ENCODE measurements at places on chromosomes 3 and 15.

GRCh38 chr3:132573797-132574211 lies 23.3 kb upstream of the ACKR4 start:
- no peak for DNase-seq

DNA sequence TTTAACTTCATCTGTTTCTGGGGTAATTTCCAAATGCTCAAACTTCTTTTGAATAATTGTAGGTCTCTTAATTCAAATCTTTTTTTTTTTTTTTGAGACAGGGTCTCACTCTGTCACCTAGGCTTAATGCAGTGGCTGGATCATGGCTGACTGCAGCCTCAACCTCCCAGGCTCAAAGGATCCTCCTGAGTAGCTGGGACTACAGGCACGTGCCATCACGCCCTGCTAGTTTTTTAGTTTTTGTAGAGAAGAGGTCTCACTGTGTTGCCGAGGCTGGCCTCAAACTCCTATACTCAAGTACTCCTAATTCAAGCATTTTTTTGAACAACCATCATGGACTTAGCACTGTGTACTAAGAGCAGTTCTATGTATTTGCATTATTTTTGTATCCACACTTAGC lies 3.8 kb upstream of the SIAH2 start:
- DNase-seq = no peak

- DNase-seq = no peak
Observed at GRCh38 chr15:25469377-25469776, 30.6 kb upstream of the UBE3A start.

- DNase-seq = no peak
Observed at GRCh38 chr3:106296062-106296461, 427.2 kb upstream of the CBLB start.

DNA sequence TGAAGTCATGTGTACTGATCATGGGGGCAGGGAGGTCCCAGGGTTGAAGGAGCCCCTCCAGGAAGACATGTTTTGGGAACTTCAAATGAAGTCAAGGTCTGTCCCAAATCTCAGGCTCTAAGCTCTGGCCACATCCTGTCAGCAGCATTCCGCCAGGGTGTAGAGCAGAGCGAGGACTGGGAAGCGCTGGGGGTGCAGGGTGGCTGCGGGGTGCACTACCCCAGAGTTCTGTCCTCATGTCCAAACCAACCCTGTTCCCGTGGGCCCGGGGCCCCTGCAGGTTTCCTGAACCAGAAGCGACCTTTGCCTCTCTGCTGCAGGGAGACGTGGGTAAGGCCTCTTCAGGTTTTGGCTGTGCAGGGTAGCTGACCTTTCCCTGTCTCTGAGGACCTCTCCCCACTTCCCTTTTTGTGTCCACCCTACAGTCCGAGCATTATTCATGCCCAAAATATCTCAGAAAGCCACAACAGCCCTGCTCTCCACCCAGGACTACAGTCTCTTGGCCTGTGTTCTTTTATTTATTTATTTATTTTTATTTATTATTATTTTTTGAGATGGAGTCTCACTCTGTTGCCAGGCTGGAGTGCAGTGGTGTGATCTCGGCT lies 26.6 kb upstream of the FLNB start:
- no peak for DNase-seq
